ENCODE measurements at places on chromosomes 3 and 15.

DNA sequence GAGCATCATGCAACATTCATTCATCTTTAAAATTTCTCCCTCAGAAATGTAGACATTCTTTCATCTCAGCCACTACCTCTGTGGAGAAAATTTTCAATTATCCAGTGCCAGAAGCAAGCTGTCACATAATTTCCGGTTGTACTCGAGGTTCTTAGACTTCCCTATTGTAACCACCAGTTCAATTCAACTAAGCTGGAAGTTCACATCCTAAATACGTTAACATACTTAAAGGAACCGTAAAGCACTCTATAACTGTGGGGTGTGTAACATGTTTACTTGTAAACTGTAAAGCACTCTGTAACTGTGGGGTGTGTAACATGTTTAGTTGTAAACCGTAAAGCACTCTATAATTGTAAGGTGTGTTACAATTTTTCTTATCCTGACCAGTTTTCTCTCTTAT, 150.3 kb downstream of the PLCL2 start:
- no peak for DNase-seq

GRCh38 chr15:51516291-51516690, 106.3 kb downstream of the DMXL2 start:
- no peak for DNase-seq

DNA sequence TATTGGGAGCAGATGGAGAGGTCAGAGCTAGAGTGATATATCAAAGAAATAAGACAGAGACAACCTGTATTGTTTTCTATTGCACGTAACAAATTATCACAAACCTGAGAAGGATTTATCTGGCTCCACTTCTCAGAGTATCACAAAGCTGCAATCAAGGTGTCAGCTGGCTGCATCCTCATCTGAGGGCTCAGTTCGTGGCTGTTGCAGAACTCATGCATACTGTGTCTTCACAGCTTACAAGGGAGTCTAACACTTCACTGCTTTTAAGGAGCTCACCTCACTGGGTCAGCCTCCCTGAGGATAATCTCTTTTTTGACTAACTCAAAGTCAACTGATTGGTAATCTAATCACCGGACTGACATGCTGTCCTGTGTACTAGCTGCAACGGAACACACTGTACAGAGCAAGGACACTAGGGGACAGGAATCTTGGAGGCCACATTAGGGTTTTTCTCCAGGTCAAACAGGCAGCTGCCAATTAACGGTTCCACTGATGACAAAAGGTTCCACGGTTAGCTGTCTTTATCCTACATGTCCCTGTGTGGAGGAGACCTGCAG, 1006.8 kb upstream of the SEMA6D start:
- no peak for DNase-seq

- no peak for DNase-seq
These were observed 81.6 kb downstream of the ST6GAL1 start for GRCh38 chr3:187011915-187012314.

GRCh38 chr15:36844534-36844998, 255.8 kb downstream of the MEIS2 start:
- no peak for DNase-seq

DNA sequence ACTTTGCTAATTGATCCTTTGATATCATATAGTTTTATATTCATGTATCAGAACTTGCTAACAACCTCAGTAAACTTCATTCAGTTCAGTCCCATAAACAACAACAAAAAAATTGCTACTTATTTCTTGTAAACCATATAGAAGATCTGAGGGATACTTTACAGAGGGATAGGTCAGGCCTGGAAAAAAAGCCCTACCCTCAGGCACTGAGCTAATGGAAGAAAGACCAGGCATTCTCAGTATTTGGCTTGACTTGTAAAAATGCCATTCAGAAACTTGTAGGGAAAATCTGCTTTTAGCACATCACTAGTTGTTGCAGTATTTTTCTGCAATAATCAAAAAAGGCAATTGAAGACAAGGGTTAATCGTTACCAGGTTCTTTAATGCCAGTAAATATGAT, 33.1 kb downstream of the ARMC8 start:
- DNase-seq: no peak

DNA sequence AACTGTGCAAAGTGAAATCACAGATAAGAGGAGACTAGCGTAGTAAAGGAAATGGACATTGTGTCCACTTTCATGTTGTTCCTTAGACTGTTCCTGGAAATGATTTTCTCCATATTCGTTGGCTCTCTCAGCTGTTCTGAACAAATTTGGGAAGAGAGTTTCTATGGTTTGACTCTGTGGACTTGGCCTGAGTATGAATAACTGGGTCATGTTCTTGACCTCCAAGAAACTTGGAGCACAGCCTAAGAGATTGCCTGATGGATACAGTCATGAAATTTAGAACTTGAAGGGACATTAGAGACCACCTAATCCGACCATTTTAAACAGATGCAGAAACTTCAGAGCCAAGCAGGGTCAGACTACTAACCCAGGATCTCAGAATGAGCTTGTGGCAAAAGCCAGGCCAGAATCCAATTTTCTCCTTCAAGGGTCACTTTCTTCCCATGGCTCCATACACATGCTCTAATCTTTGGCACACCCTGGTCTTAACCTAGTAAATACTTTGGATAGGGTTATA, 430.4 kb downstream of the RBMS3 start:
- DNase-seq: no peak

DNA sequence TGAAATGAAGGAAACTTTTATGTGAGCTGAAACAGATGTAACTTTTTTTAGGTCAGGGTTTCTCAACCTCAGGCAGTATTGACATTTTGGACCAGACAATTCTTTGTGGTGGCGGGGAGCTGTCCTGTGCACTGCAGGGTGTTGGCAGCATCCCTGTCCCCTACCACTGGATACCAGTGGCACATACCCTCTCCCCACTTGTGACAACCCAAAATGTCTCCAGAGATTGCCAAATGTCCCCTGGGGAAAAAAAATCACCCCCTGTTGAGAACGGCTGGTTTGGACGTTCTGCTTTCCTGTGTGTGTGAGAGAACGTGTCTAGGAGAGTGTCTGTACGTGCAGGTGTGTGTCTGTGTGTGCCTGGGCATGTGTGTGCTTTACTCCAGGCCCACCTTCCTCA, 30.7 kb upstream of the GRIP2 start:
- DNase-seq: no peak

GRCh38 chr3:149547413-149547812, 72.9 kb downstream of the TM4SF4 start:
- DNase-seq: no peak

DNA sequence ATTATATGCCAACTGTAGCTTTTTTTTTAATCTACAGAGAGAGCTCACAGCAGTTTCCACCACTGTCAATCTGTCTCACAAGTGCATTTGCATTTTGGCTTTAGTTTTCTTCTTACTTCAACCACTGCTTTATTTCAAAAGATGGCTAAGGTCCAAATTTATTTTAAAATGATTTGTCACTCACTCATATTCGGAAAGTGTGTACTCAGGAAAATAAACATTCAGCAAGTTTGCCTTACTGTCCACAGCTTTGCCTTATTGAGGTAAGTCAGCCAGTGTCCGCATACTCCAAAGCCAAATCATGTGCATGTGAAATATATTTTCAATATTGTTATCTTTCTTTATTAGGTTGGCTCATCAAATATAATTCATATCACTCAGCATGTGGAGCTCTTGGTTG, 240.7 kb upstream of the ARHGEF26 start:
- no peak for DNase-seq

DNA sequence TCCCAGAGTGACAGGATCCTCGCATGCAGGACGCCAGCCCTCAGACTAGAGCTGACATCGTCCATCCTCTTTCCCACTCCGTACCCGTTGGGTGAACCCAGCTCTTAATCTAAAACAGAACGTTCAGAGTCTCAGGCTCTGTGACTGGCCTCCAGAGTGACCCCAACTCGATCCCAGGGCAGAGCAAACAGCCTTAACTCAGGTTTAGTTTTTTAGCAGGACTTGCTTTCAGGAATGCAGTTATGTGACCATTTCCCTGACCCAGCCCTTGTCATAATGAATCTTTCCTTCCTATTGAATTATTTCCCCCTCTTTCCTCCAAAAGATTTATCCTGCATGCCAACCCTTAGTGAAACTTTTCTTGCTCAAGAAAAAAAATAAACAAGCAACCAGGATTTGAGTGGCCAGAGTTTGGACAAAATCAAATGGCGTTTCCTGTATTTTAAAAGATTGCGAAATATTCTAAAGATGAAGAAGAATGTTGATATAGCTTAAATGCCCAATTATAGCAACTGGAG, 47.8 kb upstream of the RARB start:
- no peak for DNase-seq

DNA sequence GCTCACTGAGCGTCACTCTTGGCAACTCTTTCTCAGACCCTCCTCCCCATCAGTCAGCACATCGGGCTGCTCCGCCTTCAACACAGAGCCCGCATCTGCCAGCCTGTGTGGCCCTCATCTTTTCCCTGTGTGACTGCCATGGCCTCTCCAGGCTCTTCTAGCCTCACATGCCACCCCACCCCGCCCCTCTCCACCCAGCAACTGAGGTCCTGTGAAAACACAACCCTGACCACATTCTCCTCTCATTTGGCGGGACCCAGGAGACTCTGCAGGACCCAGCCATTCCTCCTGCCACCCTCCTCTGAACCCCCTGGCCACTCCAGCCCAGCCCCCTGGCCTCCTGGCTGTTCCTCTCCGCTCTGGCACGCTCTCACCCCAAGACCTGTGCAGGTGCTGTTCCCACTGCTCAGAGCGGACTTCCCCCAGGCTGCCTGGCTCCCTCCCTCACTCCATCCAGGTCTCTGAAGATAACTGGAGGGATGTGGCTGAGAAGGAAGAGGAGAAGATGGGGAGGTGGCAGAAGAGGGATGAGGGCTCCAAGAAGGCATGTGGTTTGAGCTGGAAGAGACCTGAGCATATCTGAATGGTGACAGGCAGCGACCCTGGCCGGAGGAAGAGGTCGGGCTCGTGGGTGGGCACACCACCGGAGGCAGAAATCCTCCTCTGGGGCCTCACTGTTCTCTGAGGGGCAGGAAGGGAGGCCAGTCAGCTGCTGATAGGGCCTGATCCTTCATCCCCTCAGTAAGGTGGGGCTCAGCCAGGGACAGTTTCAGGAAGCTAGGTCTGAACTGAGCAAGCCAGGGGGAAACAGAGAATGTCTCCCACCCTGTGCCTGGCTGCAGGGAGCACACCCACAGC, 111.2 kb upstream of the RPL32 start:
- no peak for DNase-seq

DNA sequence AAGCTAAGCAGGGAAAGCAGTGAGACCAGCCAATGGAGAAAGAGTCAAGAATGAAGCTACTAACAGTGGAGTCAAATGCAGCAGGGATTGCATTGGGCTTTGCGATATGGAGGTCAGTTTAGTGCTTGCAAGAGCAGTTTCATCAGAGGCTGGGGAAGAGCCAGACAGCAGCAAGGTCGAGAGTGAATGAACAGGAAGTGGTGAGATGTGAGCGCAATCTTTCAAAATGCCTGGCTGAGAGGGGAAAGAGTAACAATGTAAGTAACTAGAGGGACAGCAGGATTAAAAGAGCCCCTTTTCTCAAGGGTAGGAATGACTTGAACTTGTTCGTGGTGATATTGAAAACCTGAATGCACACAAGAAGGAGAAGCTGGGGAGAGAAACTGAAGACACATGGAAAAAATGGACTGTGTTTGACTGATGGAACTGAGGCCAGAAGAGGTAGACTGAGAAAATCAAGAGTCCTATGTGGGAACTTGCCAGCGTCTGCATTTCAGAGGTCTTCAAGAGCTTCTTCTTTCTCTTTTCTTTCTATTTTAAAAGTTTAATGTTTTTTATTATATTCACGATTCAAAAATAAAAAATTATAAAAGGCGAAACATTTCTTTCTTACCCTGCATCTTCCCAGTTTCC, 30.6 kb upstream of the GPR160 start:
- DNase-seq: no peak

DNA sequence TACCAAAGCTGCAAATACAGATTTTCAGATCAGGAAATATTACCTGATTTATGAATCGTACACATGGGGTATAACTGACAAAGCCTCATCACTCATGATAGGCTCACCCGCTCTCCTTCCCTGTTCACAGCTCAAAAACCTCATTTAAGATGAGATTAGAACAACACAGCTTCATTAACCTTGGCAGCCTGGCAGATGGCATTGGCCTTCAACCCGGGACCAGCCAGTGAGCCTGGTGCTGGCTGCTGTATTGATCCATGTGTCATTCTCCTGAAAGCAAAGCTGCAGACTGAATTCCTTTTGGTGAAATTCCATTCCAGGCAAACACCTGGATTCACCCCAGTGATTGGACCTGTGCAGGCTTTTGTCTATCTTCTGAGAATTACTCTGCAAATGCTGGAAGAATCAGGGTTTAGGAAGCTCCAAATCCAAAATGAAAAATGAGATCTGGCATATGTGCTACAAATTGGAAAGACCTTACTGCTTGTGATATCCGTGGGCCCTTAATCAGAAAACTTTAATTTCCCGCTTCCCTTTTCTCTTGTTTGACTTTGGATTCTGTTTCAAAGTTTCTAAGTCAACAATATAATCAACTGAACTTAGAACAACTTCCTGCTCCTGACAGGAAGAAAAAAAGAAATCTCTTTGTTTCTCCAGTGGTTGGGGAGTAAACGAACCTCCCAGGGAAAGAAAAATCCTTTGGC, 189.1 kb upstream of the KBTBD8 start:
- no peak for DNase-seq
